Ovary (tissue), 10 donors: ENCODE measurements at places on chromosomes 3 and 15. TPM values are rescaled to one million over a fixed set of nuclear protein-coding genes. Genes with fewer than 3 reads are reported as not detected.

SENP8 gene
- 0.72 TPM for total RNA-seq

PSMD2 gene
- total RNA-seq, result 139 TPM

TAGLN3 gene
- not detected for total RNA-seq

MUSTN1 gene
- total RNA-seq, result 9.8 TPM

FGD5 gene
- 13.0 TPM for total RNA-seq

TNFSF10 gene
- total RNA-seq, result 51.5 TPM

PAQR9 gene
- 0.08 TPM for total RNA-seq

CCR2 gene
- 0.43 TPM for total RNA-seq

ALDH1L1 gene
- 25.8 TPM for total RNA-seq

ANKRD63 gene
- total RNA-seq, result 0.27 TPM

HTR3E gene
- not detected for total RNA-seq

TGM5 gene
- total RNA-seq, result not detected

DNA sequence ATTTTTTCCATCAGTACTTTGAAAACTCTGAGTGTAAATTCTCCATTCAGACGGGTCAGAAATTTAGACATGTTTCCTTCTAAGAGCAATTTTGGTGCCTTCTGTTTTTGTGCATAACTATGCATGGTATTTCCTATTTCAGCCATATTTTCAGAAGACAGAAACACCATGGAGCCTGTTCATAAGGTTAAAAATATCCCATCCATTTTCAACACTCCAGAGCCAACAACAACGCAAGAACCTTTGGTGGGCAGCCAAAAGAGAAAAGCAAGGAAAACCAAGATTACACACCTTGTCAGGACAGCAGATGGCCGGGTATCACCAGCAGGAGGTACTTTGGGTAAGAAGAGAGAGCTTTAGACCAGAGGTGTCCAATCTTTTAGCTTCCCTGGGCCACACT lies 275.6 kb downstream of the BBX start:
- no peak for DNase-seq

DNA sequence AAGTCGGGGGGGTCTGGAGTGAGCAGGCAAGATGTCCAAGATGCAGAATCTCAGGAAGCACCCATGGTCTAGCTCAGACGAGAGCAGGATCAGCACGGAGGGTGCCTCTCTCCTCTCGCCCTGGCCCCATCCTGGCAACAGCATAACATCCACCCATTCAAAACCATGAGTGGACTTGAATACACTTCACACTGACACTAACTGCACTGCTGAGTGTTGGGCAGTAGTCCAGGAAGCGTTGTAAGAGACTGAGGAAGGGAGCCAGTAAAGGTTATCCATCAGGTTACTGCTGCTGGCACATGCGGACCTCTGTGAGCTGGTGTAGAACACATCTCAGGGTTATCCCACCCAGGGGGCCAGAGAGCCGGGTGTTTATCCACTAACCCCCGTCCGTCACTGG lies 131.0 kb upstream of the TOPAZ1 start:
- DNase-seq, result no peak

- no peak for DNase-seq
These were observed 9.5 kb downstream of the SLCO2A1 start for GRCh38 chr3:134020135-134020680.

- no peak for DNase-seq
These were observed 189.7 kb downstream of the SHQ1 start for GRCh38 chr3:72658466-72659100.

DNA sequence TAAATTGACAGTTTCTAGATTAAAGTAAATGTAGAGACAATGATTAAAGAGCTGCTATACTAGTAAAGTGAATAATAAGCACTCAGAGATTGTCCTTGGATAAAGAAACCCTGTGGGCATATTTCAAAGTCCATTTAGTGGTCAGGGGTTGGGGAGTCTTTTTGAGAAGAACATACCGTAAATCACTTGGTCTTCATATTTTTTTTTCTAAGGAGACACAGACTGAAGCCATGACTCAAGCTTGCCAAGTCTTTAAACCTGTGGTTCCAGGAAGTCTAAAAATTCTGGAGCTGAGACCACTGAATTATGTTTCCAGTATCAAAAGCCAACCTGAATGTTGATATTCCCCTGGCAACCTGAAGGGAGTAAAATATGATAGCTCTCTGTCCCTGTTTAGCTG lies 171.0 kb downstream of the TPRG1 start:
- no peak for DNase-seq

- DNase-seq, result no peak
These were observed 62.4 kb upstream of the RARB start for GRCh38 chr3:25365636-25366035.

- no peak for DNase-seq
These were observed 249.5 kb upstream of the IGF1R start for GRCh38 chr15:98398886-98399285.

DNA sequence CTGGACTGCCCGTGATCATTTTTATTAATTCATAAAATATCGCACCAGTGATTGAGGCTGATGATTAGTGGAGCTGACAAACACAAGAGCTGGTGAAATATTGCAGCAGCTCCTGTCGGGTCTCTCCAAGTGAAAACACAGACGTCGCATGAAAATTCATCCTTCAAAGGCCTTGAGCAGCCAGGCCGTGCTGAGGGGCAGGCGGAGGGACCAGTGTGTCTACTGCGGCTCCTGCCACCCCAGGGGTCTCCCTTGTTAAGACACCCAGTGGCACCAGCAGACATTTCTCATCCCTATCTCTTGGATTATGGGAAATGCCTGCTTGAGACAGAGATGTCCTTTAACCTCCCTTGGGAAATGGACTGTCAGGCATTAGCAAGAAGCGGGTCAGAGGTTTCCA lies 289.4 kb upstream of the TLE3 start:
- no peak for DNase-seq

GRCh38 chr3:128416578-128417211 lies 50.0 kb downstream of the DNAJB8 start:
- DNase-seq, result no peak

GRCh38 chr15:95869920-95870319 lies 460.6 kb upstream of the NR2F2 start:
- DNase-seq, result no peak

GRCh38 chr15:82731527-82731926 lies 21.9 kb upstream of the AP3B2 start:
- no peak for DNase-seq

DNA sequence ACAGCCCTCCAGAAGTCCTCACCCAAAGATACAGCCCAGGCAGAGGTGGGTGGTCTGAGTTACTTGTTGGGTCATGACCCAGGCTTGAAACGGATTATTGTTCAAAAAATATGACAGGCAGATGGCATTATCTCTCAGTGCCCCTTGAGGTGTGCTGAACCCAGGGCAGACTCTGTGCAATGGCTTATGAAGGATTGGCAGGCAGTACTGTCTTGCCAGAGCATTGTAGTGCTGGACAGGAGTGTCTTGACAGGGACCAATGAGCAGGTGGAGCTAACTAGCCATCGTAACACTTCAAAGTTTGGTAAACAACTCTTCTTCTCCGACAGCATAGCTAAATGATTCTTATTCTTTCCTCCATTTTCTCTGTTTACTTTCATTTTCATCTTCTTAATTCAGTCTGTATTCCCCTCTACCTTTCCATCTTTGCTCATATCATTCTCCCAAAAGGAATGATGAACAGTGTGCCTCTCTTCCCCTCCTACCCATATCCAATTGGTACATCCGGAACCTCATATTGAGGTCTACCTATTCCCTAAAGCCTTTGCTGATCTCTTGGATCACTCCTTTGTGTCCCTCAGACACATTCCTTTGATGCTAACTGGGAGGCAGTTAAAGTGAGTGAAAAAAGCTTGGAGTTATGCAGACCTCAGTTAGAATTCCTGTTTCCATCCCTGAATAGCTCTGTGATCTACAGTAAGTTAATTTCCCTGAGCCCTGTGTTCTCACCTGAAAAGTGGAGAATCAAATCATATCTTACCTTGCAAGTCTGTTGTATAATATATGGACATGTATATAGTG lies 2.6 kb upstream of the IL20RB start:
- no peak for DNase-seq

- DNase-seq, result no peak
These were observed 471.2 kb downstream of the MFSD1 start for GRCh38 chr3:159273070-159273469.

DNA sequence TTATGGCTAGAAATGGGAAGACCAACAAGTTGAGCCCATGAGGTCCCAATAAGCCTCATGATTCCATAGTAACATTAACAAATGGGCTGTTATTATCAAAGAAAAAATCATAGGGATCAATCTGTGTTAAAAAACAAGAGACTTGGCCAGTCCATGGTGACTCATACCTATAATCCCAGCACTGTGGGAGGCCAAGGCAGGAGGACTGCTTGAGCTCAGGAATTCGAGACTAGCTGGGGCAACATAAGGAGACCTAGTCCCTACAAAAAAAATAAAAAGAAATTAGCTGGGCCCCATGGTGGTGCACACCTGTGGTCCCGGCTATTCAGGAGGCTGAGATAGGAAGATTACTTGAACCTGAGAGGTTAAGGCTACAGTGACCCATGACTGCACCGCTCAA lies 124.8 kb downstream of the DMXL2 start:
- no peak for DNase-seq

DNA sequence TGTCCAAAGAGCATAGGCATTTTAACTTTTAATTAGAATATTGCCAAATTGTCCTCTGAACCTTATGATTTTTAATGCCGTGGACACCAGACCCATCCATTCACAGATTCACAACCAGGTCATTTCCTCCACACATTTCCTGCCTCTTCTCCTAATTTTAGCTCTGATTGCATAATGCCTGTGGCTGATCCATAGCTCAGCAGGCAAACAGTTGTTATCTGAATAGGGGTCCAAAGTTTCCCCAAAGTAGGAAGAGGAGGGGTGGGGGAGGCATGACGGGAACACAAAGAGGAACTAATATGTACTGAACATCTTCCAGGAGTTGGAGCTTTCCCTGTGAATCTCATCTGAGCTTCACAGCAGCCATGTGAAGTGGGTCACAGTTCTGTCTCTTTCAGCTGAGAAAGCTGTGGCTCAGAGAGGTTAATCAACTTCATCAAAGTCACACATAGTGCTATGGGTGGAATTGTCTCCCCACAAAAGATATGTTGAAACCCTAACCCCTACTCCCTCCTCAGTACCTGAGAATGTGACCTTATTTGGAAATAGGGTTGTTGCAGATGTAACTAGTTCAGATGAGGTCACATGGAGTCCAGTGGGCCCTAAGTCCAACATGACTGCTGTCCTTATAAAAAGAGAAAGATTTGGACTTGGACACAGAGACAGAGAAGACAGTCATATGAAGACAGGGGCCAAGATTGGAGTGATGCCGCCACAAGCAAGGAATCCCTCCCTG lies 106.7 kb upstream of the AGBL1 start:
- DNase-seq, result no peak

GRCh38 chr3:155308831-155309230 lies 15.3 kb upstream of the STRIT1 start:
- DNase-seq, result no peak

- DNase-seq, result no peak
These were observed 354.0 kb upstream of the ROBO2 start for GRCh38 chr3:76685858-76686257.

- DNase-seq, result no peak
These were observed 410.5 kb upstream of the CADM2 start for GRCh38 chr3:84547971-84548970.

GRCh38 chr15:34642247-34642646 lies 58.8 kb upstream of the GOLGA8B start:
- DNase-seq, result no peak

DNA sequence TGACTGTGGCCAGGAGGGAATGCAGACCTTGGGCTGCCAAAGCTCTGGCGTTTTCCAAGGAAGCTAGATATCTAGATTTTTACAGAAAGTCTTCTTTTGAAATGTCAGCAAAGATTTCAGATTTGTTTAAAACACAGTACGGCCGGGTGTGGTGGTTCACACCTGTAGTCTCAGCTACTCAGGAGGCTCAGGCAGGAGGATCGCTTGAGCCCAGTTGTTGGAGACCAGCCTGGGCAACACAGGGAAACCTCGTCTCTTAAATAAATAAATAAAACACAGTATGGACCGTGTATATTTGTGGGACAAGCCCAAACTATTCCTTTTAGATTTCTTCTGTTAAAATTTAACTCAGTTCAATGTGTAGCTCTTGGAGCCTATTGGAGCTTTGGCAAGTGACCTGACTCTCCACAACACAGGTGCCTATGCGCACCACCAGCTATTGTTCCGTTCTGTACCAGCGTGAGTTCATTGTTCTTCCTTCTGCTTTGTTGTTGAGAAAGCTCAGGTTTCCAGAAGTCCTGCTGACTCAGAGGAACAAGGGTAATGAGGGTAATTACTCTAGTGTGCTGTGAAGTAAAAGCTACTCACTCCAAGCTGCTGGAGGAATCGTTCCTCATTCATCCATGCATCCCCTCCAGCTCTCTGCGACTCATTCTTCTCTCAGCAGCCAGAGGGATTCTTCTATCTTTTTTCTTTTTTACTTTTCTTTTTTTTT lies 73.1 kb upstream of the SLC6A6 start:
- DNase-seq, result no peak

DNA sequence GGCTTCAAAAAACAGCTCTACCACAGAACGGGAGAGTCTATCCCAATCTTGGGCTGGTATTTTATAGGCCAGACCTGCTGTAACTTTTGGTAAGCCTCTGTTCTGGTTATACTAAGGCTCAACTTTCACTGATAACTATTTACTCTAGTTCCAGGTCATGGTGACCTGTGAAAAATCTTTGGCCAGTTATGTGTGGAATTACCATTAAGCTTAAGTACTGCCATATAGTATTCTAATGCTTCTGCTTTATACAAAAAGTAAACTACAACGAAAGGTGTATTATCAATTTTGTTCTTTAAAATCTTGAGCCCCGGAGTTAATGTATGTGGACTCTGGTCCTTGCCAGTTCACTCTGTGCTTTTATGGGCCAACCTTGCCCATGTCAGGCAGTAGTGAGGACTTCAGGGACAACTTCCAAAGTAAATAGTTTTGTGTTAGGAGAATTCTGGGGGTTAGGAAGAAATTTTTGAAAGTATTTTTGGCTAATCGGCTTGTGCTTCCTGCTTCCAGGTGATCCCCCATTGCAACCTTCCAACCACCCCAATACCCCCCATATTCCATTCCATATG lies 6.4 kb downstream of the SIAH2 start:
- DNase-seq, result no peak

- DNase-seq, result no peak
These were observed 17.9 kb downstream of the HCLS1 start for GRCh38 chr3:121642601-121643314.

GRCh38 chr3:69422751-69423150 lies 36.9 kb upstream of the FRMD4B start:
- DNase-seq, result no peak

DNA sequence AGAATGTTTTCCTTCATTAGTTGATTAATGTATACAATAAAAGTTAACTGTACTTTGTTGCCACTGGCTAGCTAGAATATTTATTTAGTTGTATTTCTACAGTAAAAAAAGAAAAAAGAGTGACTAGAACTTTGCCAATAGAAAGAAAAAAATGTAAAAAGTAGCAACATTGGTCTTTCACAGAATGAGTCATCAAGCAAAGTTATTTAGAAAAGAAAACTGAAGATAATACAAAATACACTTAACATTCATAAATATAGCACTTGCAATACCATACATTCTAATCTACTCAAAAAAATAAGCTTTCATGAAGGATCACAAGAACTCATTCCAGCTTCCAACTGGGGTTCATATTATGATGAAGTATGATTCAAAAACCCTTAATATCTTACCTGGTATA lies 83.4 kb downstream of the AQR start:
- DNase-seq, result no peak

GRCh38 chr3:94081884-94082283 lies 19.0 kb downstream of the NSUN3 start:
- no peak for DNase-seq
